ENCODE measurements at places on chromosomes 3 and 15.

- DNase-seq, result no peak
These were observed 503.5 kb downstream of the FGF12 start for GRCh38 chr3:192223815-192224214.

- DNase-seq, result no peak
These were observed 2.0 kb downstream of the DISP2 start for GRCh38 chr15:40360015-40360414.

DNA sequence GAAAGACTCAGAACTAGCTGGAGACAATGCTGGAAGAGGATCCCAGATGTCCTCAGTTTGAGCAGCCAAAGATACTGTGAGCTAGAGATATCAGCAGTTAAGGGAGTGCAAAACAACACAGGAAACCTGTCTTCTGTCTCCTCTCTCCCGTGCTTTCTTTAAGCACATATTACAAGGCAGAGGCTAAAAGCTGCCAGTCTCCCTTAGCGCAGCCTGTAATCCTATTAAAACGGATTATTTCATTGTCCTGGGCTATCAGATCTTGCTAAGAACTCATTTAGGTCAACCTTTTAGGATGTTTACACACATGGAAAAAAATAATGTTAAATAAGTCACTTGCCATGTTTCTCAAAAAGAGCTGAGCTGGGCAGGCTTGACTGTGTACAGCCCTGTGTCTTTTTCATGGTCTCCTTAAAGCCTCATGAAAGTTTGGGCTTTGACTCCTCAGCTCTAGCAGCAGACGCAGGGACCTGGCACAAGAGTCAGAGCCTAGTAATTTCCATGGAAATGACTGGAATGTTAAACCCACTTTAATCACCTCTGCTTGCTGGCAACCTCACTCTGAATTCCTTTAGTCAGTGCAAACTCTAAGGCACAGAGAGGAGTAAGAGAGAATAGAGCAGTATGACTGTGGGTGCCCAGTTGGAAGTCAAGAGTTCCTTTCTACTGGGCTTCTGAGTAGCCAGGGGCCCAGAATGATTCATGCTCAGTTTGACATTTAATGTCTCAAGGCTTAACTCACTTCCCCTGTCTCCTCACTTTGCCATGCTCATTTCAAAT lies 491.9 kb downstream of the NTRK3 start:
- DNase-seq, result no peak

GRCh38 chr3:43691120-43691995 lies 620 bp downstream of the ABHD5 start:
- DNase-seq, result no peak

DNA sequence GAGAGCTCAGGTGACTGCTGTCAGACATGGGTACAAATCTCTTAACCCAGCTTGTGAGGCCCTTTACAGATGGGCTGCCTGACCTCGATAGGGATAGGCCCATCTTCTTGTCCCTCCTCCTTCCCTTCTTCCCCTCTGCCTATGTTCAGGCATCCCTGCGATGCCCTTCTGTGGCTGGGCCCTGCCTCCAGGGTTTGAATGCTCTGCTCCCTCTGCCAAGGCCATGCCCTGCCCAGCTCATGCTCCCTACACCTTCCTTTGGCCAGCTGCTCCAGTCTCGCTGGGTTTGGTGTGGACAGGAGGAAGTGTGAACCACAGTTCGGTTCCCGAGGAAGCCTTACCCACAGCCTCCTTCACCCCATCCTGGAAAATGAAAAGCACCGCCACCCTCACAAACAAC lies 4.3 kb downstream of the FYCO1 start:
- no peak for DNase-seq

- DNase-seq, result no peak
These were observed 43.1 kb downstream of the MEIS2 start for GRCh38 chr15:37057256-37057655.

DNA sequence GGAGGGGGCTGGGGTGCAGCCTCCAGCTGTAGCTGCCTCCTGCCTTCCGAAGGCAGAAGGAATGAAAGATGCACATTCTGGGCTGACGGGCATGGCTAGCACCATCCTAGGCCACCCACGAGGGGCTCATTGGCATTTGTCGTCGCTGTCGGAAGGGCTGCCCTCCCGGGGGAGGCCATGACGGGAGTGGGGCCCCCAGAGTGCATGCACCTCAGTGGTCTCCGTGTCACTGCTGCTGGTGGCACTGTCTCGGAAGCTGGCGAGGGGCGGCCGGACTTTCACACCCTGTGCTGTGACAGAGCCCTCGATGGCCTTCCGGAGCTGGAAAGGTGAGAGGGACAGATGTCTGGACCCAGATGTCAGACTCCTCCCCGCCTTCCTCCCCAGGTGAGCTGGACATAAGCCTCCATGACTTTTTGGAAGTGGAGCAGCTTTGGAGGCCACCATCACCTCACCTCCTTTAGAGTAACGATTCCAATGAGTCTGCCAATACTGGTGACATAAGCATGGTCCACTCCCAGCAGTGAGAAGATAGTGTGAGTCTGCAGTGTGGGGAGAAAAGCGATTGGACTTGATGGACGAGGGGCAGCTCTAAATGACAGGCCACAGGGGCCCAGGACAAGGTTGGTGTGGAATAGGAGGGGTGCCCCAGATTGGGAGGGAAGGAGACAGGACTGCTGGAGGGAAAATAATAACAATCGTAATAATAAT lies 9.2 kb downstream of the FAM131A start:
- DNase-seq, result no peak

DNA sequence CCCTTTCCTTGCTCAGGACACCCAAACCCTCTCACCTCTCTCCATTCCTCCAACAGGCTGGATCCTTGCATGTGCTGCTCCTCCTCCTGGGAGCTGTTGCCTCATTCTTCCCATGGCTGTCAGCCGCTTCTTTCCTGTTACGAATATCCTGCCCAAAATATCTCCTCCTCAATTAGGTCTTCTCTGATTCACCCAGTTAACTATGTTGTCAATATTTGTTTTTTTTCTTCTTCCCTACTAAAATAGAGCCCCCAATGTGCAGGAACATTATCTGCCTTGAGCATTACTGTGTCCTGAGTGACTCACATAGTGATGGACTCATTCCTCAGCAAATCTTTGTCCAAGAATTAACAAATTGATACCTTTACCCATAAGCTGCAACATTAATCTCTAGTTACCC lies 357.2 kb downstream of the CLSTN2 start:
- DNase-seq, result no peak

- no peak for DNase-seq
These were observed 876 bp downstream of the PLSCR1 start for GRCh38 chr3:146543461-146544001.

- DNase-seq, result no peak
These were observed 79.5 kb downstream of the PCCB start for GRCh38 chr3:136329593-136329992.

- DNase-seq, result no peak
These were observed 126.5 kb downstream of the ECT2 start for GRCh38 chr3:172877011-172877410.

GRCh38 chr3:60250810-60251209 lies 1000.4 kb downstream of the FHIT start:
- DNase-seq, result no peak

DNA sequence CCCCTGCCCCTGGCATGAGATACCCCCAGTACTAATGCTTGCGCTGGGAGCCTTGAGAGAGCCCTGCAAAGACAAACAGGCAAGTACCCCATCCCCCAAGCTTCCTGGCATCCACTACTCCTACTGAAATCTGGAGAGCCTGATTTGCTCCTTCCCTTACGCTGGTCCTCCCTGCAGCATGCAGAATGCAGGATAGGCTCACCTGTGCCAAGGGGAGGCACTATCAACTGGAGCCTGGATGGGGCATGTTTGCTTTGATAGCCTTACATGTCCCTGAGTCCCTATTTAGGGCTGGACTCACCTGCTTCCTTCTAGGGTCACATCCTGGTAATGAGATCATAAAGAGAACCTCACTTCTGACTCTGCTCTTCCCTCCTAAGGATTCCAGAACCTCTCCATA lies 42.9 kb downstream of the RAB11A start:
- no peak for DNase-seq

- DNase-seq, result peak; percentile 17
These were observed 2.0 kb downstream of the SNRK start for GRCh38 chr3:43288366-43288765.

Measured in GM18507 (cell line).